Colonic mucosa (tissue), 4 donors: ENCODE measurements at places on chromosomes 3 and 15.
A peak's percentile ranks its signal among the peaks of the same experiment; 100 is the strongest.

DNA sequence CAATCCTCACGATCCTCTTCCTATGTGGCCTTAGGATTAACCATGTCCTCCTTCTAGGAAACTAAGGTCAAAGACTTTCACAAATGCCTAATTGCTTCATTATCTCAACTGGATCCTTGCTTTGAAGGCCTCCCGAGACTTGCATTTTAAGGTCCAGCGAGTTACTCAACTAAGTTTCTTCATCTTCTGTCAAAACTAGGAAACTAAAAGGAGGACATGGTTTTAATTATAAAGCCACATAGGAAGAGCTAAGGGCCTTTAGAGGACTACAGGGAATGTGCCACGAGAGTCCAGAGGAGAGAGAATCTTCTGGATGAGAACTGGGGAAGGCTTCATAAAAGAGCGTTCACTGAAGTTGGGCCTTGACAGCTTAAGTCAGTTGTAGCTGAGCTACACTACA, 87.8 kb upstream of the LPP start:
- no peak for DNase-seq

DNA sequence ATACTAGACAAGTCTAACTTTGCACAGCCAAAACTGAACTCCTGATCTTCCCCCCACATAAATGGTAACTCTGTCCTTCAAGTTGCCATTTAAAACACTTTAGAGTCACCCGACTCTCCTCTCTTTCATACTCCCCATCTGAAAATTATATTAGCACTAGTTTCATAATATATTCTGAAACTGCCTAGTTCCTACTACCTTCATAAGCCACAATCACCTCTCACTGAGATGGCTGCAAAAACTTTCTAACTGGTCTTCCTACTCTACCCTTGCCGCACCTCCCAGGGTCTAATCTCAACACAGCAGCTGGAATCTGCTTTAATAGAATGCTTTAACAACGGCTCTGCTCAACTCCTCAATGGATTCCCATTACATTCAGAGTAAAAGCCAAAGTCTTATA, 55.0 kb downstream of the GLB1 start:
- DNase-seq: no peak

DNA sequence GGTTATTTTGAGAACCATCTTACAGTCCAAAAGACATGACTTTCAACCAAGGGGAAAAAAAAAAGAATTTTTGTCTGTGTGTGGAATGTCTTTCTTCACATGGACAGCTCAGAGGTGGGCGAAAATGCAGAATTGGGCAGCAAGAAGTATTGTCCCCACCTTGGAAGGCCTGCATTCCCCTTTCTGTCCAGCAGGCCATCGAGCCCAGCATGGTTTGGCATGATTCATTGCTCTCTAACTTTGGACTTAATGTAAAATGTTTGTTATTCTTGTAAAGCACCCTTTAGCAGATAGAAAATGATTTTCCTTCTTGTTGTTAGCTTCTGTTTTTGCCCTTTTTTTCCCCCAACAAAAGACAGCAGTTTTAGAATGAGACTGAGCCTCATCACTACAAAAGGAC, 12.4 kb downstream of the MYO1E start:
- no peak for DNase-seq

DNA sequence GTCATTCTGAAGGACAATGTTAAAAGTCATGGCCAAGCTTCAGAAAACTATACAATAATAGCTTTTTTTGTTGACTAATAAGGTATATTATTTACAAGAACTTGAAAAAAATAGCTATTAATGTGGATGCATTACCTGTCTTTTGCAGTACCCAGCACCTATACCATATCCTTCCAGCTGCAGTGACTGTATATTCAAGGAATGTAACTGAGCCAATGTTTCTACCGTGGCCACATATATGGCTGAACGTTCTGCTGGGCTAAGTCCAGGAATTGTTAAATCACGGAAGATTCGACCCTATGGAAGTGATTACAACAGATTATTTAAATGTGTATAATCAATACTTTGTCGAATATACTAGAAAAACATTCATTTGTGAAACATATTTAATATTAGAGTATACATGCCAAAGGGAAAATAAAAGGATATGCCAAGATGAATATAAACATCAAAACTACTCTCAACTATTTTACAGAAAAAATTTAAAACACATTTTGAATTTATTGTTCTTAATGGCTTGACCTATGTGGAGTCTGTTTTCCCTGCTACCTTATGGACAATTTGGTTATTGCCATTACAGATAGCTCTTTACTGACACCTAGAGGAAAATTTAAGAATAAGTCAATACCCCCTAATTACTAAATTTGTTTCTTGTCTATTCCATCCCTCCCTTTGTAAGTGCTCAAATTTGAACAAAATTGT, 17.6 kb downstream of the ACAD11 start:
- DNase-seq: no peak

GRCh38 chr3:150142936-150143335, 172.2 kb upstream of the PFN2 start:
- no peak for DNase-seq

DNA sequence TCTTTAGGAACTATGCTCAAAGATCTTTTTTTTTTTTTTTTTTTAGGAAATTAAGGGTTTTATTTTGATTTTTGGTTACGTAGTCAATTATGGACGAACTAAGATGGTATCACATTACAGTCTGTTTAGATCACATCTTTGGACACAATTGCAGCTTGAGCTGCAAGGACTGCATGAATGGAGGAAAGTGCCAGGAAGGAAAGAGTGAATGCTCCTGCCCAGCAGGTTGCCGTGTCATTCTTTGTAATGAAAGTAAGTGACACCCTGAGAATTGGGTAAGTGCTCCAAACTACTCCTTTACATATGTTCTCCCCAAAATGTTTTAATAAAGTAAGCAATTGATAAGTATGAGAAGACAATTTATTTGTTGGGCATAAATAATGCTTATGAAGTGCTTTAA, 716.5 kb upstream of the GOLIM4 start:
- DNase-seq: no peak

DNA sequence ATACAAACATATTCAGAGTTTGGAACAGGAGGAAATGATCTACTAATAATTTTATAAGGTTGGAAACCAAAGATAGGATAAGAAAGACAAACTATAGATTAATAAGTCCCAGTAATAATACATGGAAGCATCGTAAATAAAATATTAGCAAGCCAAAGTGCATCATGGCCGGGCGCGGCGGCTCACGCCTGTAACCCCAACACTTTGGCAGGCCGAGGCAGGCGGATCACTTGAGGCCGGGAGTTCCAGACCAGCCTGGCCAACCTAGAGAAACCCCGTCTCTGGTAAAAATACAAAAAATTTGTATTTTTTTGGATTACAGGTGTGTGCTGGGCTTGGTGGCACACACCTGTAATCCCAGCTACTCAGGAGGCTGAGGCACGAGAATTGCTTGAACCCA, 14.9 kb downstream of the MUC4 start:
- DNase-seq: peak; percentile 8

GRCh38 chr15:25705433-25706115, 157.6 kb downstream of the ATP10A start:
- no peak for DNase-seq

GRCh38 chr3:165463531-165463930, 267.3 kb upstream of the SLITRK3 start:
- DNase-seq: no peak

GRCh38 chr15:80769829-80770705, 9.1 kb upstream of the CEMIP start:
- no peak for DNase-seq

GRCh38 chr3:115388166-115388565, 235.1 kb upstream of the GAP43 start:
- DNase-seq: no peak

DNA sequence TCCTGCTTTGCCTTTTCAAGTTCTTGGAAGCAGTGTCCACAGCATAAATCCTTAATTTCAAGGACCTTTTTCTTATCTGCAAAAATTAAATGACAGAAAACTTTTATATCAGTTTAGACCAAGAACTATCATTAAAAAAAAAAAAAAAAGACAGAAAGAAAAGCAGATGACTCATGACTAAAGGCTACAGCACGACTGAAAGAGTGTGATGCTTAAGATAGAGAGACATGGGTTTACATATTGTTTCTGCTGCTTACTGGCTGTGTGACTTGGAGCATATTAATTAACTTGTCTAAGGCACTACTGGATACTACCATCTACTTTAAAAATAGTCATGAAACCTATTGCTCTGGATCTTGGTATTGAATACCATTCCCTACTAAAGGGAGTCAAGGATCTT, 62.3 kb downstream of the CEP152 start:
- no peak for DNase-seq

- no peak for DNase-seq
Observed at GRCh38 chr3:156378871-156379270, 176.0 kb downstream of the SSR3 start.

DNA sequence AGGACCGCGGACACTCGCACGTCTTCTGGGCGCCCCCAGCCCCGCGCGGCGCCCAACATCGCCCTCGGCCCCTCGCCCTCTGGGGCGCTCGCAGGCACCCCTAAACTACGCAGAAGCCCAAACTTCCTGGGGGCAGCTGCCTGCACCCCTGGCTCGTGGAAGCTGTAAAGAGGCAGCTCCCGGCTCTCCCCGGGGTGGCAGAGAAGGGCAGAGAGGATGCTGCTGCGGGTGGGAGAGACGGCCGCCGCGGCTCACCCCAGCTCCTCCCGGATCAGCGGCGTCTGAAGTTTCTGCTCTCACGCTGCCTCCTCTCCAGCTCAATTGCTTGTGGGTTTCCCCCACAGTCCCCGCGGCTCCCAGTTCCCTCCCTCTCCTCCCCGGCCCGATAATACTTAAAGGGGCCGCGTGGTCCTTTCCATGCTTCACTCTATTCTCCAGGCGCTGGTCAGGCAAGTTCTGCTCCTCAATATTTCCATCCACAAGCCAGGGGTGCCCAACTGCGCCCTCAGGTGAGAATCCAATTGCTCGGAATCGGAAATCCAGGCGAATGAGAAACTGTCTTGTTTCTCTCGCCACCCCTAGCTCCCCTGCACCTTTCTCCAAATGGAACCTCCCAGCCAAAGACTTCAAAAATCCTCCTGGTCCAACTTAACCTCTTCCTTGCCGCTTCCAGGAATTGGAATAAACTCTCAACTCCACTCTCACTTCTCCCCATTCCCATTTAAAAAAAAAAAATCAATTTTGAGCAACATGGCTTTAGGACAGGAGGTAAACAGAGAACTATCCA, 748.5 kb downstream of the ROBO1 start:
- peak; percentile 70 for DNase-seq
